Stimulated activated CD8-positive, alpha-beta memory T cell treated with anti-CD3 and anti-CD28 coated beads, Interleukin-4, amount 100 ng/mL, for 4 hours (primary cell): ENCODE measurements at places on chromosomes 16 and 17.

DNA sequence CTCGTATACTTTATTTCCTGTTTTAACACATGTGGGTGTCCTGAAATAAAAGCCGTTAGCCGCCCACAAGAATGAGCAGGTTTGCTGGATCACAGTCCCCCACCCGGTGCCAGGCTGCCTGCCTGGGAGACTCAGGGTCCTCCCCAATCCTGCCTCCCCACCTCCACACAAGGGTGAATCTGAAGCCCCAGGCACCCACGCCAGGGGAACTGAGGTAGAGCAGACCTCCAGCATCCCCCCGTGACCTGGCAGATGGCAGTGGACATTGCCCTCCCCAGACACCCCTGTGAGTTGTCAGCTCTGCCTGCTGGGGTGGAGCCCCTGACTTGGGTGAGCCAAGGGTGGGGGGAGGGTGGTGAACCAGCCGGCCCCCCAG lies 114.8 kb downstream of the METRNL start:
- DNase-seq = no peak

- DNase-seq = no peak
Measured at GRCh38 chr17:20086416-20087076, 77.4 kb downstream of the SPECC1 start.

DNA sequence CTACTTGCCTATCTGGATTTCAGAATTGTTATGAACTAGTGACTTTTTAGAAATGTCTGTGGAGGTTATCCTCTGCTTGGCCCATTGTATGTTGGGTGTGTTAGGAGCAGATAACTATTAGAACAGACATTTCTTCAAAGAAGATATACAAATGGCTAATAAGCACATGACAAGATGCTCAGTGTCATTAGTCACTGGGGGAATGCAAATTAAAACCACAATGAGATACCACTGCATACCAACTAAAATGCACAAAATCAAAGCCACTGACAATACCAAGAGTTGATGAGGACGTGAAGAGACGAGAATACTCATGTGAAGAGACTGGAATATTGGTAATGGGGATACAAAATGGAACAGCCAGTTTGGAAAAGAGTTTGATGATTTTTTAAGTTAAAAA lies 39.2 kb downstream of the CEP112 start:
- DNase-seq = no peak

DNA sequence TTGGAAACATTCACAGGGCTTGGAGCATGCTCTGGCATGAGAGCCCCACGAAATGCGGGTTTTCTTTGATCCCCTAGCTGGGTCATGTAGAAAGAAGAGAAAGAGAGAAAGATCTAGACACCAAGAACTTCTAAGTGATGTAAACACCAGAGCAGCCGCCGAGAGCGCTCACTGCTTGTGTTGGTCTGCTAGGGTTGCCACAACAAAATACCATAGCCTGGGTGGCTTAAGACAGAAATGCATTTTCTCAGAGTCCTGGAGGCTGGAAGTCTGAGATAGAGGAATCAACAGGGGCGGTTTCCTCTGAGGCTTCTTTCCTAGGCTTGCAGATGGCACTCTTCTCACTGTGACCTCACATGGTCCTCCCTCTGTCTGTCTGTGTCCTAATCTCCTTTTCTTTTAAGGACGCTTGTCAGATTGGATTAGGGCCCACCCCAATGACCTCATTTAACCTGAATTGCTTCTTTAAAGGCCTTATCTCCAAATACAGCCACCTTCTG lies 139.5 kb downstream of the CYLD start:
- DNase-seq = no peak

GRCh38 chr17:41614098-41614497 lies 1.5 kb upstream of the KRT16 start:
- DNase-seq = no peak

GRCh38 chr17:59141860-59142259 lies 13.1 kb downstream of the SKA2 start:
- no peak for DNase-seq

GRCh38 chr17:55266051-55266957 lies 1.5 kb downstream of the HLF start:
- no peak for DNase-seq

- no peak for DNase-seq
Measured at GRCh38 chr16:58635502-58635901, 5.9 kb upstream of the CNOT1 start.

- DNase-seq = no peak
Measured at GRCh38 chr17:32502013-32502412, 15.2 kb downstream of the CDK5R1 start.

GRCh38 chr16:86167061-86167460 lies 268.1 kb downstream of the IRF8 start:
- DNase-seq = no peak
